HuH-7 (cell line): ENCODE measurements at places on chromosomes 1 and 21.

DNA sequence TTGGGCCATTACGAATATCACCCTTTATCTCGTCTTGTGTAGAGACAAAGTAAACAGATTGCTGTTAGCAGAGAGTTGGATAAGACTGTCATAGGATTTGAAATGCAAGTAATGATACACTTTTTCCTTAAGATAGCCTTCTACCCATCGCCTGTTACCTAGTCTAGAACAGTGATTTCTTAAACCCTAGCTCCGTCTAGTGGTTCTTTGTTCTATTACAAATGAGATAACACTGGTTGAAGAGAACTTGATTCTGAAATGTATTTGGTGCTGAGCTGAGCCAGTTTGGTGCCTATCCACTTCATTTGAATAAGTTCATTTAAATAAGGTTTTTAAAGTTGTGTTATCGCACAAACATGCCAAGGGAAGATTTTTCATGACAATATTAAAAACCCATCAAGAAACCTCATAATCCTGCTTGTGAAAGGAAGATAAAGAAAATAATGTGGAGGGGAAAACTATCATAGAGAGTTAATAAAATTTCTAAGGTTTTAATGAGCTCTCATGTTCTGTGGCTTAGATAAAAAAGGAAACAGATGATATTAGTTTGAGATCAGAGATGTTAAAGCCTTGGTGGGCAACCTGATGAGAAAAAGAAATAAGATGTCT lies 1.5 kb upstream of the KCNH1 start:
- DNase-seq = peak; percentile 32

- DNase-seq = peak; percentile 88
Measured at GRCh38 chr1:9539165-9539828, at the start of gene SLC25A33. Gene SLC25A33 (plus strand): TSS chr1:9539465. CDS start chr1:9539692, 227 bp downstream.

GRCh38 chr1:228163776-228164519 lies 1.7 kb upstream of the IBA57 start:
- DNase-seq = no peak

DNA sequence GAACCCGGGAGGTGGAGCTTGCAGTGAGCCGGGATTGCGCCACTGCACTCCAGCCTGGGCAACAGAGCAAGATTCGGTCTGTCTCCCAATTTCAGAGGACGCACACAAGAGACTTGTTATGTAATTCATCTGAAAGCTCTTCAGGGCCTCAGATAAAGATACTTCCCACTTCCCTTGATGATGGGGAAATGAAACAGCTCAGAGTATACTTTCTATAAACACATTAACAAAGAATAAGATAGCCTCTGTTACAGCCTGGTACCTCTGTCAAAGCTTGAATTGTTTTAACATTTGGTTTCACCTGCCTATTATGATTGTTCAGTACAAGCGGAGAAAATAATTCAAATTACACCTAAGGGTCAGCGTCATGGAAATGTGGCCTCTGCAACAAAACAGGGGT lies 622.9 kb upstream of the ADGRL4 start:
- DNase-seq = no peak

- no peak for DNase-seq
Measured at GRCh38 chr21:33991133-33991532, 75.5 kb upstream of the ATP5PO start.

DNA sequence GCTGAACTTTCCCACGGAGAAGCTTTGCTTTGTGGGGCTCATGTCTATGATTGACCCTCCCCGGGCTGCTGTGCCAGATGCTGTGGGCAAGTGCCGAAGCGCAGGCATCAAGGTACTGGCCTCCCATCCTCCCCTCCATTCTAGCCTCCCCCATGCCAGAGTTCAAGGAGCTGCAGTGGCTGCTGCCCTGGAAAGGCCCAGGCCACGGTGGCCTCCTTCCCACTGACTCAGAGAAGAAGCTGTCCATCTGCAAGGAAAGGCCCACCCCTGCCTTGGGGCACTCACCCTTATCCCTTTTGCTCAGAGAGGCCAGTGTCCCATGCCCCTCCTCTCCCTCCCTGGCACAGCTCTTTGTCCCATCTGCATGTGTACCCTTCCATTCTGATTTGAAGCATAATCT lies 14.9 kb downstream of the ATP1A2 start:
- no peak for DNase-seq

DNA sequence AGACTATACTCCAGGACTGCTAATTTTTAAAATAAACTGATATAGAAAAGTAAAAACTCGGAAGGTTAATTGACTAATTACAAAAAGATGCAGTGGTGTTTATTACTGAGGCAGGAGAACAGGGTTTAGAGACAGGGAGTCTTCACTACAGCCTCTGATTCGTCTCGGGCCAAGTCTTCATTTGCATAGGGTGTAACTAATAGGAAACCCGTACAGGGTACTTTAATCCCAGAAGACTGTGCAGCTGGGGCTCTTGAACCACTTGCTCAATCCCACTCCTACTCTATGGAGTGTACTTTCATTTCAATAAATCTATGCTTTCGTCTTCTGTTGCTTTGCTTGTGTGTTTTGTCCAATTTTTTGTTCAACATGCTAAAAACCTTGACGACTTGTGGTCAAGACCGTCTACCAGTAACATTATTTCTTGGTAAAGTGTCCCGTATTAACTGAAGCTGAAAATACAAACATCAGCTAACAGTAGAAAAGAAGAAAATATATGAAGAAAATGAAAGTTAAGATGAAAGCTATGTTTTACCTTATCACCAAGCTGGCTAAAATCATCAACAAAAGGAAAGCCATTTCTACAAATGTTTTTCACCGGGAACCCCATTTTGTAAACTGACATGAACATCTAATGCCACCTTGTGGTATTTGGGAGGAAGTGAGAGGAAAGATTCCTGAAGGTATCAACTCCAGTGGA lies 8.0 kb downstream of the SDHB start:
- peak; percentile 33 for DNase-seq

DNA sequence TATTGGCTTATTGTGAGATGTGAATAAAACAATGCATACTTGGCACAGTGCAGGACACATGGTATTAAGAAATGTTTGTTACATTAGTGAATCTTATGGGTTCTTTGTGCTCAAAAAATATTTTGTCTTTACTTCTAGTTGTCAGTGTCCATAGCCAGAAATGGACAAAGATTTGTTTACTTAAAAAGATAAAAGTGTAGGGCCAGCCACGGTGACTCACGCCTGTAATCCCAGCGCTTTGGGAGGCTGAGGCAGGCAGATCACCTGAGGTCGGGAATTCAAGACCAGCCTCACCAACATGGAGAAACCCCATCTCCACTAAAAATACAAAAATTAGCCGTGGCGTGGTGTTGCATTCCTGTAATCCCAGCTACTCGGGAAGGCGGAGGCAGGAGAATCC lies 654.6 kb upstream of the NEGR1 start:
- DNase-seq = no peak

GRCh38 chr1:55061706-55062321 lies 22.5 kb downstream of the PCSK9 start:
- no peak for DNase-seq

GRCh38 chr1:107140703-107141490 lies at the start of gene NTNG1:
Gene NTNG1 (plus strand): TSS chr1:107141039.
- no peak for DNase-seq
